ENCODE measurements at places on chromosomes 6 and 20. TPM values are rescaled to one million over a fixed set of nuclear protein-coding genes. Genes with fewer than 3 reads are reported as not detected.
A peak's percentile ranks its signal among the peaks of the same experiment; 100 is the strongest.

GRCh38 chr6:29792123-29793035 is 35.2 kb upstream of the HLA-G start:
- no peak for DNase-seq
- H3K4me3 ChIP-seq, result peak overlapping the region; percentile 67
- H3K27ac ChIP-seq, result no peak overlapping the region
- peaks cover 90% of the 10 kb centered on the region for H3K27me3 ChIP-seq
- H3K4me1 ChIP-seq, result peaks cover 10% of the 10 kb centered on the region
- no peaks in the 10 kb centered on the region for H3K36me3 ChIP-seq

GRCh38 chr6:139156551-139156950 is 21.7 kb downstream of the HECA start:
- H3K36me3 ChIP-seq, result peaks cover 6% of the 10 kb centered on the region
- peaks cover 28% of the 10 kb centered on the region for H3K4me1 ChIP-seq
- H3K4me3 ChIP-seq, result no peak overlapping the region
- no peak overlapping the region for H3K27ac ChIP-seq

DNA sequence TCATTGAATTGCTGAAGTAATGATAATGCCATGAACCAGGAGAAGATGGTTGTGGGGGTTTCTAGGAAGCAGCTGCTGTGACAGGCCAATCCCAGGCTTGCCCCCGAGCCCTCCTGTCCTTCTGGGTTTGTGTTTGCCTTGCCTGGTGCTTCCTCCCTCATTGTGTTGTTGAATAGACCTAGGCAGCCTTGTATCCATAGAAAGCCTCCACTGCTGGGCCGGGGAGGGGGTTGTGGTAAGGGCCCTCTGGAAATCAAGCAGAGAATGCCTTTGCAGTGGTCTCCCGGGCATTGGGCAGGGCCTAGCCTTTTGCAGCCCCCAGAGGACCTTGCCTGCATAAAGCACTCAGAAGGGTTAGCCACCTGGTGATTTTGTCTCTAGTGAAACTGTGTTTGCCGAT is 69.3 kb downstream of the CDS2 start:
- H3K4me3 ChIP-seq, result no peak overlapping the region
- H3K27ac ChIP-seq, result no peak overlapping the region
- peaks cover 1% of the 10 kb centered on the region for H3K4me1 ChIP-seq

DNA sequence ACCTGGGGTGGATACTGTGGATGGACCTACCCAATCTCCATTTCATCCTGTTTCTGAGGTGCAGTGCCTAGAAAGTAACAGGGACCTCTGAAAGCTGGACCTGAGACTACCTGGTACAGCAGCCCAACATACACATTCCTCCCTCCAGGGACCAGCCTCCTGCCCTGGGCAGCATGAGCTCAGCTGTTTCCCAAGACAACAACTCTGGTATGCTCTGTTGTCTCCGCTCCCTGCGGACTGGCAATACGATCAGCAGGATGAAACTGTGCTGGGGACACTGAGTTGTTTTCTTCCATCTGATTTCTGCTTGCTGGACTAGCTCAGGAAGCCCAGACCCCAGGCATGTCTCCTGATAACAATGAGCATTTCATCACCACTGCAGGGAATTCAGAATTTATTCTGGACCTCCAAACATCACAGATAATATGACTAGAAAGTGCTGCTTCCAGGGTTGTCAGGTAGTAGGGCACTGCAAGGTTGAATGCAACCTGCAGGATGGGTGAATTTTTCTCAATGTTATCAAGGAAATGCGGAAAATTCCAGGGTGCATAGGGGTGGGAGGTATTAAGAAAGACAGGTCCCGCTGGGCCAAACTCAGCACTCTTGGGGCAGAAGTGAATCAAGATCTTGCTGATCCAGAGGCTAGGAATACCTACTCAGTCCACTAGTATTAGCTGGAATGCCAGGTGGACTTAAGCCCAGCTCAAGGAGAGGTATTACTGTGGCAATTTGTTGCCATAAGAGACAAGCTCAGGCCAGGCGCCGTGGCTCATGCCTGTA is 38.9 kb upstream of the SLC4A11 start:
- H3K36me3 ChIP-seq, result peaks cover 38% of the 10 kb centered on the region
- H3K27ac ChIP-seq, result no peak overlapping the region
- H3K27me3 ChIP-seq, result no peaks in the 10 kb centered on the region
- no peak overlapping the region for H3K4me3 ChIP-seq
- no peak for DNase-seq
- H3K4me1 ChIP-seq, result peaks cover 8% of the 10 kb centered on the region

DNA sequence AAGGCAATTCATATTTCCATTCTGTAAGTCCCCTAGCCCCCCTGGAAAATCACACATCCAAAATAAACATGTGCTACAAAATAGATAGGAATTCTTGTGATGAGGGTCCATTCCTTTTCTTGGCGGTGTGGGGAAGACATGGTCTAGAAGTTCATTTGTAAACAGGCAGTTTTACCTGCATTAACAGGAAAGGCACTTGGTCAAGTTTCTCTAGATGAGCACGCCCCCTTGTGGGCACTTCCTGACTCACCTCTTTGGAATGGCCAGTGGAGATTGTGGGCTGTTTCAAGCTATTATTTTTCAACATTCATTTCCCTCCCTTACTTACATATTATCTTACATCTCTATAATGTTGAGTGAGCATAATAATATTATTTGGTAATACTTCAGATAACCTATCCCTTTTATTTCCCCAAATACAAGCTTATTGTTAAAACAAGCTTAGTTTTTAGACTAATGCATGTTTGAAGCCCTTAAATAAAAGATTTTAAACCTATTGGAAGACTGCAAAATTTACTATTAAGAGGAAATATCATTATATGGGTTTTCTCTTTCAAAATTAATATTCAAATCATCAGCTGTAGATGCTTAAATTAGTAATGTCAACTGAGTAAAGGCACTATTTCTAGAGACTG is 92.1 kb downstream of the TASP1 start:
- no peaks in the 10 kb centered on the region for H3K27me3 ChIP-seq
- no peaks in the 10 kb centered on the region for H3K36me3 ChIP-seq
- no peak overlapping the region for H3K4me3 ChIP-seq

GRCh38 chr20:32053648-32054047 is 1.6 kb downstream of the HCK start:
- no peak overlapping the region for H3K27ac ChIP-seq
- H3K4me1 ChIP-seq, result peaks cover 4% of the 10 kb centered on the region
- no peak overlapping the region for H3K4me3 ChIP-seq
- H3K27me3 ChIP-seq, result peaks cover 91% of the 10 kb centered on the region
- DNase-seq, result no peak

Gene DDX43
- not detected for total RNA-seq

DNA sequence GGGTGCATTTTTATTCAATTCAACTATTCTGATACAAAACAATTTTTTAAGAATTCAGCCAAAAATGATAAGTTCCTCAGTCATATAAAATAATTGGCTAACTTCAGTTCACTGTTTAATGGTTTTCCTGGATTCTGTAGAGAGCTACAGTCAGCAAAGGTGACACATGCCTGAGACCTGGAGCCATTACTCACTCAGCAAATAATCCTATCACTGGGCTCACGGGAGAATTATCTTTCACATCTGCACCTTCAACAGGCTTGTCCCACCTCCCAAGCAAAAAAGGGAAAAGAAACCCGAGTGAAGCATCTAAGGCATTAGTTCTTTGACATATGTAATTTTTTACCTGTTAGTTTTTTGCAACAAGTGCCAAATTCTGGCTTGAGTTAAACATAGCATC is 34.9 kb upstream of the FOXA2 start:
- no peaks in the 10 kb centered on the region for H3K36me3 ChIP-seq
- no peak for DNase-seq
- H3K4me3 ChIP-seq, result no peak overlapping the region
- H3K27ac ChIP-seq, result no peak overlapping the region
- peaks cover 74% of the 10 kb centered on the region for H3K27me3 ChIP-seq

GRCh38 chr6:122223251-122223650 is 176.2 kb upstream of the HSF2 start:
- no peaks in the 10 kb centered on the region for H3K36me3 ChIP-seq
- H3K4me1 ChIP-seq, result peaks cover 6% of the 10 kb centered on the region
- no peak overlapping the region for H3K27ac ChIP-seq
- H3K4me3 ChIP-seq, result no peak overlapping the region
- DNase-seq, result no peak
- no peaks in the 10 kb centered on the region for H3K27me3 ChIP-seq

Gene LRRN4
- total RNA-seq, result 78.8 TPM

GRCh38 chr6:21208796-21209186 is 384.8 kb upstream of the SOX4 start:
- peaks cover 29% of the 10 kb centered on the region for H3K4me1 ChIP-seq
- no peak for DNase-seq
- H3K27me3 ChIP-seq, result no peaks in the 10 kb centered on the region
- peaks cover 12% of the 10 kb centered on the region for H3K36me3 ChIP-seq
- no peak overlapping the region for H3K4me3 ChIP-seq

DNA sequence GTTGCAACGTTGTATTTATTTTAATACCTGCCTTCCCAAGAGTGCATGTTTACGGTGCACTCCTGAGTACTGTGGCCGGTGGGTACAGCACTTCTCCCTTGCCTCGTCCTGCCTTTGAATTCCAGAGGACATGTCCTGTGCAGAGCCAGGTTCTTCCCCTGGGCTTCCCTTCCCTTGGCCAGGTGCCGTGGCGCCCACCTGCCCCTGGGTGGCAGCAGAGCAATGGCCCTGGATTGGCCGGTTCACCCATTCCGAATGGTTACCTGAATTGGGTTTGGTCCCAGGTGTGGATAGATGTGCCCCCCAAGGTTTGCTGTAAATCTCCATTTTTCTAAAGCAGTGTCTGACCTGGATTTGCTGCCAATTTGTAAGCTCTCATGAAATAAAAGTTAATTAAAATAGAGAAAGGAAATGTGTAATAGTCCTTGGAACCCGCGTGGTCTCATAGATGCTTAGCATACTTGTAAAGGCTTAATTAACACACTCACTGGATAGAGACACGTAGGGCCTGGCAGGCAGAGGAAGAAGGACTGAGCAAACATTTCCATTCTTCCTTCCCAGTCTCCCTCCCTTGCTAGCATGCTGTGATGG is 40.6 kb downstream of the DTD1 start:
- H3K4me3 ChIP-seq, result no peak overlapping the region
- H3K36me3 ChIP-seq, result peaks cover 4% of the 10 kb centered on the region
- no peak for DNase-seq
- no peak overlapping the region for H3K27ac ChIP-seq
- peaks cover 4% of the 10 kb centered on the region for H3K4me1 ChIP-seq
- H3K27me3 ChIP-seq, result no peaks in the 10 kb centered on the region

Gene SULF2
- total RNA-seq, result 65.2 TPM

DNA sequence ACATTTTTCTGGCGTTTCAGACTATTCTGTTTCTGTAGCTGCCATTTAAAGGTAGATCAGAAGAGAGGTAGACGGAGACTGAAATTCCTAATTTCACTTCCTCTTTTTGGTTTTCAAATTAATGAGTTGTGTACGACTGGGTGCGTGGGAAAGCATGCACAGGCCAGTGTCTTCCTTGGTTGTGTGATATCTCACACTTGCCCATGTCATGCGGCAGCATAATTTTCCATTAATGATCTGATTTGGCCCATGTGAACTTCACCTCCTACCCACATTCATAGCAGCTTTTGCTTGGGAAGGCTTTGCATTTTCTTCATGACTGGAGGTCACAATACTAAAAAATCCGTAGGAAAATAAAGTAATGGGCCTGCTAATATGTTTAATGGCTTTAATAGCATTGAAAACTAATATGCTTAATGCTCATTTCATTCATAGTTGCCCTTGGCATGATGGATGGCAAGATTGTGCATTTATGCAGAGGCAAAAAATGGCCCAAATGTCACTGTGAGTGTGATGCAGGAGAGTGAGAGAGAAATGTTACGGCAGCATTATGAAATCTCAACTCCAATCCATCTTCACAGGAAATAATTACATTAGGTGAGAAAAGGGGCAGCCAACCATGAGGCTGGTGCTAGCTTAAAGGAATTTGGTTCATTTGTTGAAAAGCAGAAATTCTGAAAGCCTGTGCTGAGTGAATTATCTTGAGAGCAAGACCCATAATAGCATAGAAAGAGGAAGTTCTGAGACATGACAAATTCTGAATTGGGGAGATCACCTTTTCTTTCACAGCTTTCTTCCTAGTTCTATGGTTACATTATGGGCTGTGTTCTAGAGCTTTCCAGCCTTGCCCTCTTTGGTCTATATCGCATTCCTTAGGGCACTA is 69.0 kb upstream of the UST start:
- H3K27me3 ChIP-seq, result no peaks in the 10 kb centered on the region
- no peaks in the 10 kb centered on the region for H3K4me1 ChIP-seq
- H3K36me3 ChIP-seq, result no peaks in the 10 kb centered on the region
- H3K4me3 ChIP-seq, result no peak overlapping the region
- no peak for DNase-seq

Gene GGTLC1
- total RNA-seq, result not detected

Gene PLAGL2
- 37.8 TPM for total RNA-seq

- H3K36me3 ChIP-seq, result no peaks in the 10 kb centered on the region
- H3K4me1 ChIP-seq, result peaks cover 71% of the 10 kb centered on the region
- H3K4me3 ChIP-seq, result peak overlapping the region; percentile 71
Measured at GRCh38 chr6:52574709-52575501, 2.0 kb downstream of the TRAM2 start.

GRCh38 chr20:59063358-59064213 is 21.0 kb upstream of the PRELID3B start:
- peaks cover 12% of the 10 kb centered on the region for H3K4me1 ChIP-seq
- H3K4me3 ChIP-seq, result peak overlapping the region; percentile 42
- H3K27me3 ChIP-seq, result no peaks in the 10 kb centered on the region
- peak overlapping the region; percentile 7 for H3K27ac ChIP-seq

Gene PGK2
- total RNA-seq, result not detected

GRCh38 chr6:26224940-26225847 is 138.0 kb downstream of the HFE start:
- peaks cover 20% of the 10 kb centered on the region for H3K4me1 ChIP-seq
- no peak overlapping the region for H3K4me3 ChIP-seq
- no peaks in the 10 kb centered on the region for H3K36me3 ChIP-seq
- no peaks in the 10 kb centered on the region for H3K27me3 ChIP-seq
- DNase-seq, result peak; percentile 76

- H3K27me3 ChIP-seq, result no peaks in the 10 kb centered on the region
- no peaks in the 10 kb centered on the region for H3K36me3 ChIP-seq
- H3K4me3 ChIP-seq, result no peak overlapping the region
Measured at GRCh38 chr6:27161115-27161514, 86.4 kb upstream of the PRSS16 start.

DNA sequence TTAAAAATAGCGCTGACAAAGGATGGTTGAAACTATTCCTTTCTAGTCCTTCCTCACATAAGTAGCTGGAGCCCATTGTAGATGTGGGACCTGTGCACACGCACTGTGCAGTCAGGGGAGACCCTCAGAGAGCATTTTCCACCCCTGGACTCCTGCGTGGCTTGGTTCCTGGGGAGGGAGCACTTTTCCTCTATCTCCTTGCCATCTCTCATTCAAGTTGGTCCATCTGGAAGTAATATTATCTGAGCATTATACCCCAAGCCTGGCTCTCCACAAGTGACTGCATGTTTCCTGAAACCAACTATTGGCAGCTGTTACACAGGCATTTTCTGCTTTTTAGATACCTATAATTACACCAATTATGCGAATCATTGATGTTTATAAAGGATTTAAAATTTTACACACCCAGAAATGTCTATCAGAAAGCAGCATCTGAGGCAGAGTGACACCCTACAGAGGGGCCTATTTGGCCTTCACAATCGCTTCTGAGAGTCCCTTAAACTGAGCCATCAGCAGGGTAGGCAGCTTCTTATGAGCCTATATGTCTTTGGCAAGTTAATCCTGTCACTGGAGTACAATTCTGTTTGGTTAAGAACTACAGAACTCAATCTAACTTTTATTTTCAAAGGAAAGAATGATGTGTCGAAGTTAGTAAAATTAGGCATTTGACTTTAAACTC is 18.7 kb downstream of the SOX4 start:
- H3K4me3 ChIP-seq, result no peak overlapping the region
- H3K36me3 ChIP-seq, result no peaks in the 10 kb centered on the region
- no peaks in the 10 kb centered on the region for H3K27me3 ChIP-seq
- H3K27ac ChIP-seq, result no peak overlapping the region
- DNase-seq, result no peak

- H3K27ac ChIP-seq, result no peak overlapping the region
- no peak for DNase-seq
- H3K4me1 ChIP-seq, result peaks cover 7% of the 10 kb centered on the region
- H3K27me3 ChIP-seq, result peaks cover 37% of the 10 kb centered on the region
- no peaks in the 10 kb centered on the region for H3K36me3 ChIP-seq
- H3K4me3 ChIP-seq, result no peak overlapping the region
Measured at GRCh38 chr20:17437251-17437650, 93.9 kb downstream of the BFSP1 start.

Measured in mesothelial cell of epicardium (in vitro differentiated cells).